Sigmoid colon (tissue), 7 donors: ENCODE measurements at places on chromosomes 1 and 21. TPM values are rescaled to one million over a fixed set of nuclear protein-coding genes. Genes with fewer than 3 reads are reported as not detected.

DNA sequence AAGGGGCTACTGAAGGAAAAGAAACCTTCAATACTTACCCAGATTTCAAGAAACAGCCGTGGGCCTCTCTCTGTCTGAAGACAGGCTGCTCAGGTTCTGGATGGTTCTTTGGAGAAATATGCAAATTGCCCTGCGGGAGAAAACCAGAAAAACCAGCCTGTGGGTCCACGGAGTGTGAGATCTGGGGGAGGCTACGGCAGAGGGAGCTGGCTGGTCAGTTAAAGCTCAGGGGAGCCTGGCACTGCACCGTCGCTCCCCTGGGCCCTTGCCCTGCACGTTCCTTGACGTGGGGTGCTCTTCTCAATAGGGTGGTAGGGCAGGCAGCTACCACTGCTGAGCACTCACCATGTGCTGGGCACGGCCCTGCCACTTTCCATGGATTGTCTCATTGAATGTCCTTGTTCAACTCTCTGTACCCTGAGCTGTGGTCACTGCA lies 12.7 kb downstream of the TMCO4 start:
- DNase-seq, result no peak

DNA sequence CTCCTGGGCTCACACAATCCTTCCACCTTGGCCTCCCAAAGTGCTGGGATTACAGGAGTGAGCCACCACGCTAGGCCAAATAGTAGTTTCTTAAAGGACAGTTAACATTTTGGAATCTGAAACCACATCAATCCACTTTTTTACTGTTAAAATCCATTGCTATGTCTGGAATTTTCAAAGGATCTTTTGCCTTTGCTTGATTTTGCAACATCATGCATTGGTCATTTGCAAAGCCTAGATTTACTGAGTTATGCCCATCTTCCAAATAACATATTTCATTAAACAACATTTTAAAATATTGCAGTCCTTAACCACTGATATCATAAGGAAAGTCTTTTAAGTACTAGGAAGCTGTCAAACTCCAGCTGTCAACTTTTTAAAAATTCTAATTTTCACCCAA lies 3.3 kb downstream of the POGZ start:
- no peak for DNase-seq

DNA sequence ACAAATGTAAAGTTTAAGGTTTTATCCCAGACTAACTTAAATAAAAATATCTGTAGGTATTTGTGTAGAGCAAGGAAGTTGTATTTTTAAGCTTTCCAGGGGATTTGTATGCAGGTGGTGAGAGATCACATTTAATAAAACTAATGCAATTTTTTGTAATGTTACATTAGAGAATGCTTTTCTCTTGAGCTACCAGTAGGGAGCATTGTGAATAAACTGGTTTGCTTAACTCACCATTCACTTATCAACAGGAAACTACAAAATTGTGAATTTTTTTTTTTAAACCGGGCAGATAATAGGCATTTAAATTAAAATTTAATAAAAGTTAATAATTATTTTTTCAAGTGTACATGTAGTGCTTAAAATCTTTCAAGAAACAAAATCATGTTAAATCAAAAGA lies 78.6 kb downstream of the IVNS1ABP start:
- DNase-seq, result no peak

- no peak for DNase-seq
Observed at GRCh38 chr1:19809044-19809750, 5.9 kb downstream of the RNF186 start.

- DNase-seq, result no peak
Observed at GRCh38 chr1:206666031-206666561, 18.6 kb upstream of the MAPKAPK2 start.

DNA sequence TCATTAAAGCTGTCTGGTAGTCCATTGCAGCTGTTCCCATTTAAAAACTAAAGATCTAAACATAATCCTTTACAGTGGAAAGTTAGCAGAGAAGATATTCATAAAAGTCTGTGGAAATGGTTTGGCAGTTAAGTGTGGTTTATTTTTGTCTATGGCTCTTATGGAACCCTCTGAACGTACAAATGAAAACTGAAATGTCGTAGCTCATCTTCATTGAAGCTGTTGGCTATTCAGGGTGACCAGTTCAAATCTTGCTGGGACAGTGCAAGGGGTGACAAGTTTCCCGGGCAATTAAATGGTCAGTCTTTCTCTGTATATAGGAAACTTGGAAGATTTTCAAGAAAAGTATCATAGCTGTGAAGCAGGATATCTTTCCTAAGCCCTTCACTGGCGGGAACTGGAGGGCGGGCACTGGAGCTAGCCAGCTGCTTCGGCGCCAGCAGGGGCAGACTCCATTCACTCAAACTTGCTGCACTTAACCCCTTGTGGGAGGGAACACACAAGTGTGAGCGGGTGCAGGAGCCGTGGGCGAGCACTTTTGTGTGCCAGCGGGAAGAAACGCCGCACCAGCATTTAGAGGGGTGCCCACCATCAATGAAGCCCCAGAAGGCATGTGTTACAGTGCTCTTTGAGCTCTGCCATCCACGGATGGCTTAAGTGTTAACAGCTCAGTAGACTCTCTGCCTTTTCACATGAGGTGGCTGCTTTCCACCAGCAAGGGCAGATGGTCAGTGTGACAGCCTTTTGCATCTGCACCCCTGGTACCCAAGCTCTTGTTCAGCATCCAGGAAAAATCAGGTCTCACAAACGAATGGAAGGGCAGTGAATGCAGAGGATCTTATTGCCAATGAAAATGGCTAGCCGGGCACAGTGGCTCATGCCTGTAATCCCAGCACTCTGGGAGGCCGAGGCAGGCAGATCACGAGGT lies 232.1 kb upstream of the KAZN start:
- no peak for DNase-seq

PROK1 gene
- not detected for polyA plus RNA-seq

RORC gene
- 10.4 TPM for polyA plus RNA-seq

- no peak for DNase-seq
Observed at GRCh38 chr1:183291802-183292514, 105.9 kb downstream of the LAMC2 start.

GRCh38 chr1:111727056-111727455 lies 12.1 kb downstream of the INKA2 start:
- no peak for DNase-seq

GRCh38 chr1:1665815-1666251 lies 7.0 kb upstream of the CDK11B start:
- DNase-seq, result peak; percentile 59

GRCh38 chr21:14687268-14687625 lies 141.1 kb upstream of the SAMSN1 start:
- DNase-seq, result no peak

- DNase-seq, result no peak
Observed at GRCh38 chr1:22470227-22470626, 18.6 kb downstream of the ZBTB40 start.

GRCh38 chr1:93504247-93505033 lies 56.5 kb downstream of the FNBP1L start:
- DNase-seq, result no peak

OR6K6 gene
- not detected for polyA plus RNA-seq

DNA sequence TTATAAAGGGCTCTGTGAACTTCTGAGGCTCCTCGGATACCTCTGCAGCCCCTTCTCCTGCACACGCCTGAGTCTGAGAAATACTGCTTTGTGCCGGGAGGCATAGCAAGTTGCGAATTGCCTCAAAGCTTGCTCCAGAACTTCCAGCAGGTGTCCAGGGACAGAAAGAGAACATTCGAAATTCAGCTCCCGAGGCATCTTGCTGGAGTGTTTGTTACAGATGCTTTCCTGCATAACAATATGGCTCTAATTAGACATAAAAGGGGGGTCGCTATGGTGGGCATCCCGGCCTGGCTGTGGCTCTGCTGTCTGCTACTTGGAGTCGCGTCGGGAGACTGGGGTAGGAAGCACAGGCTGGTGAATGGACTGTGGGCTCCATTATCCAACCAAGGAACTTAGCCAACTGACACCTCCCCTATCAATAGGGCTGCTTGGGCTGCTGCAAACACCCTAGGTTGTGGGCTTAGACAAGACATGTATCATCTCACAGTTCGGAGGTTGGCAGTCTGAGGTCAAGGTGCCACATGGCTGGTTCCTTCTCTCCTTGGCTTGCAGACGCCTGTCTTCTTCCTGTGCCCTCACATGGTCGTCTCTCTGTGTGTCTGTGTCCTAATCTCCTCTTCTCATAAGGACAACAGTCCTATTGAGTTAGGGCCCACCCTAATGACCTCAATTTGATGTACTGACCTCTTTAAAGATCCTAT lies 607.0 kb downstream of the NPHP4 start:
- DNase-seq, result no peak

KCNN3 gene
- polyA plus RNA-seq, result 1.5 TPM

GRCh38 chr21:46229133-46229922 lies 754 bp upstream of the LSS start:
- DNase-seq, result peak; percentile 74

S100A7 gene
- not detected for polyA plus RNA-seq

- no peak for DNase-seq
Observed at GRCh38 chr1:78339490-78339889, 151.3 kb upstream of the PTGFR start.

GRCh38 chr1:37317870-37318467 lies 156.4 kb upstream of the ZC3H12A start:
- no peak for DNase-seq

- DNase-seq, result no peak
Observed at GRCh38 chr1:44144962-44145756, 3.7 kb upstream of the KLF18 start.

DNA sequence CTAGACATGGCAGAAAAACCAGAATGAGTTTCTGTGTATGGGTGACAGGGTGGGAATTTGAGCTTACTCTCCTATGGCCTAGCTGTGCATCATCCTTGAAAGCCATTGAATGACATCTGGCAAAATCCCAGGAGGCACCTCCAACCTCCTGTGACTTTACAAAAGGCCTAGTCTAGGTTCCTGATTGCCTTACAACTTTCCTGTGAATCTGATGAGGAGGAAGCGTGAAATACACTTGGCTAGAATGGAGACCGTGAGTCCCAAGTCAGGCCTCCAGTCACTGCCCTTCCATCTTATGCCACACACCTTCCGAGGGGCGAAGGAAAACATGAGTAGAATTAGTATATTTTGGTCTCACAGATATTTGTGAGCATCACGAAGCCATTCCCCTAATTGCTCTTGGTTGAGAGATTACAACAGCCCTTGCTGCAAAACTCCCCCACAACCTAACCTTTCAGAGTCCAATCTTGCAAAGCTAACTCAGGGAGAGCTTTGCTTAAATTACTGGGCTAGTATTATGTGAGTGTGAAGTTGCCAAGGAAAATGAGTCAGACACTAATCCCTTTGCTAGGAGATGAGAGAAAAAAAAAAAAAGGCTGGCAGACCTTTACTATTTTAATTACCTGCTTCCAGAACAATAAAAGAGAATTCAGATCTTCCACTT lies 36.3 kb upstream of the PAXBP1 start:
- DNase-seq, result no peak

- no peak for DNase-seq
Observed at GRCh38 chr1:66048011-66048410, 255.3 kb downstream of the PDE4B start.

GRCh38 chr1:178723546-178723945 lies 1.5 kb upstream of the RALGPS2 start:
- DNase-seq, result no peak

GRCh38 chr1:22585471-22585870 lies 22.2 kb downstream of the EPHA8 start:
- DNase-seq, result no peak

UAP1 gene
- 123 TPM for polyA plus RNA-seq

DNA sequence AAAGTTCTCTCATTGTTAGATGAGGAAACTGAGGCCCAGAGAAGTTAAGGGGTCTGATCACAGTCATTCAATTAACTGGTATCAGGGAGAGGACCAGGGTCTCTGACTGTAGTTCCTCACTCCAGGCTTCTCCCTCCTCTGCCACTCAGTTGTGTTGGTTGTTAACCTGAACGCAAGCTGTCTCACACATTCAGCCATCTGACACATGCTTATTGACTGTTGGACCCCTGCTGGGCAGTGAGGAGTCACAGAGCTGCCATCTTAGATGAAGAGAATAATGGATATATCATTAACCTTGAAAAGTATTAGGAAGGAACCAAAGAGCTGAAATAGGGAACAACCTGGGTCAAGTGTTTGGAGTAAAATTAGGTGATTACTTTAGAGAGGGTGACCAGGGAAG lies 194.8 kb downstream of the ZZZ3 start:
- no peak for DNase-seq

DNA sequence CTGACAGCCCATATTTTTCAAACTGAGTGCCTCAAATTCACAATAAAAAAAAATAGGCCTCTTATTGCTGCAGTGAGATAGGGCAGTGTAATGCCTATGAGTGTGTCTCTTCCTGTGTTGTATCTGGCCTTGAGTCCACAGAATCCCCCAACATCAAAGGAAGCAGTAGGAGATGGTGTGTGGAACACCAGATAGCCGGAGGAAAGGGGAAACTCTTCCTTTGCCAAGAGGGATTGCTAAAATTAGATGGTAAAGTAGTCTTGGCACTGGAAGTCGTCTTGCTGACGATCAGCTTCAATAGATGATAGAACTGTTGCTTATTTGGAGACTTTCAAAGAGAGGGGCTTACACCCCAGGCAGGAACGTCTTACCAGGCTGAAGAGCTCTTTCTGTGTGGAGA lies 51.8 kb downstream of the RUNX1 start:
- no peak for DNase-seq

GPR37L1 gene
- 0.92 TPM for polyA plus RNA-seq

DNA sequence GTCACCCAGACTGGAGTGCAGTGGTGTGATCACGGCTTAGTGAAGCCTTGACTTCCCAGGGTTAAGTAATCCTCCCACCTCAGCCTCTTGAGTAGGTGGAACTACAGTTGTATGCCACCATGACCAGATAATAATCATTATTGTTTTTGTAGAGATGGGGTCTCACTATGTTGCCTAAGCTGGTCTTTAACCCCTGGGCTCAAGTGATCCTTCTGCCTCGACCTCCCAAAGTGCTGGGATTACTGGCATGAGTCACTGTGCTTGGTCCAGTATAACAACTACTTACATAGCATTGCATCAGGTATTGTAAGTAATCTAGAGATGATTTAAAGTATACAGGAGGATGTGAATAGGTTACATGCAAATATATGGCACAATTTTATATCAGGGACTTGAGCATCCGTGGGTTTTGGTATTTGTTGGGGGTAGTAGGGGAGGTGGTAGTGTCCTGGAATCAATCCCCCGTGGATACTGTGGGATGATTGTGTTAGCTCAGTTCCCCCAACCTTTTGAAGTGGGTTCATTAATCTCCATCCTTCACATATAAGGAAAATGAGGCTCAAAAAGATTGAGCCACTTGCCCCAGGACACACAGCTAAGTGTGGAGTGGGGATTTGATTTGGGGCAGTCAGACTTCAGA lies 61.4 kb upstream of the CNIH3 start:
- DNase-seq, result no peak

DNA sequence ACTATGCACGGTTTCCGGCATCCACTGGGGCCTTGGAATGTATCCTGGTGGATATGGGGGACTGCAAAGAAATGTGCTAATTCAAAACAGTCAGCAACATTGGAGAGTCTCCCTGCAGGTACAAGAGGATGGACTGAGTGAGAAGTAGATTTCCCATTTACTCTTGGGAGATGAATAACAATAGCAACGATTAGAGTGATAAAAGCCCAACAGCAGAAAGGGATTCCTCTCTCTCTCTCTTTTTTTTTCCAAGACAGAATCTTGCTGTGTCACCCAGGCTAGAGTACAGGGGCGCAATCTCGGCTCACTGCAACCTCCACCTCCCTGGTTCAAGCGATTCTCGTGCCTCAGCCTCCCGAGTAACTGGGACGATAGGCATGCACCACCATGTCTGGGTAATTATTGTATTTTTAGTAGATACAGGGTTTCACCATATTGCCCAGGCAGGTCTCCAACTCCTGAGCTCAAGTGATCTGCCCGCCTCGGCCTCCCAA lies 5.0 kb upstream of the SHCBP1L start:
- DNase-seq, result no peak
